ENCODE measurements at places on chromosomes 12 and 14.

GRCh38 chr12:3631759-3632158 is 121.2 kb downstream of the CRACR2A start:
- no peak for DNase-seq

GRCh38 chr12:11075642-11076041 is 13.5 kb upstream of the TAS2R46 start:
- DNase-seq = no peak

GRCh38 chr12:17108877-17109541 is 503.0 kb upstream of the LMO3 start:
- DNase-seq = peak; percentile 11

DNA sequence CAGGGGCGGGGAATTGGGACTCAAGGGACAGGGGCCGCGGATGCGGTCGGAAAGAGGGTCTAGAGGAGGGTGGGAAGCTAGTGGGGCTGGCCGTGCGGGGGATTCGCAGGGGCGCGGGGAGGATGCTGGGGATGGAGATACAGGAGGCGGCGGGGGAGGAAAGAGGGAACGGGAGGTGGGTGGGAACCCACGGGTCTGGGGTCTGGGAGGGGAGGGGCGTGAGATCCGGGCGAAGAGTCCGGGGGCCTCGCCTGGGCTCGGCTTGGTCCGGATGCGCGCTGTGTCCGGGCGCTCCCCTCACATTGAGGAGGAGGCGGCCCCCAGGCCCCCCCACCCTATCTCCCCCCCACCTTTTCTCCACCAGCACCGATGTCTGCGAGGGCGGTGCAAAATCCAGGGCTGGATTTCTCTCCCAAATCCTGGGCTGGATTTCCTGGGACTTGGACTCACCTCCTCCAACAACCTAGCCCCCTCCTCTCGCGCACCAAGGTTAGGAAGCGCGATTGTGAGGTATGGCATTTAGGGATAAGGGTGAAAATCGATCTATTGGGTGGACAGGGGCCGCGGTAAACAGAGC is at the start of gene AGAP2:
TSS of gene AGAP2 (minus strand) at position 82 of the 577 bp plus-strand sequence. CDS start 496 bp downstream, outside the sequence.
- no peak for DNase-seq

DNA sequence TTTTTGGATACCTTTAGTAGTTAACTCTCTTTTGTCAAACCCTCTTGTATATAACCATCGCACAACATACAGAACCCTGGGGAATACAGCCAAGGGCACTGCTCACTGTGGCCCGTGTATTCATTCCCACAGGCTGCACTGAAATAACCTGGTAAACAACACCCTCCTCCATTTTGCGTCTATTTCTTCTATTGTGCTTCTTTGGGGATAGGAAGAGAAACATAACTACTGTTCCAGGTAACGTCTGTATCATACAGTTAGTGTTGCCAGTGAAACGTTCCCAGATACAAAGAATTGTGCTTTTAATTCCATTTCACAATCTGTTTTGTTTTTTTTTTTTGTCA is 9.6 kb downstream of the C12orf76 start:
- DNase-seq = no peak

DNA sequence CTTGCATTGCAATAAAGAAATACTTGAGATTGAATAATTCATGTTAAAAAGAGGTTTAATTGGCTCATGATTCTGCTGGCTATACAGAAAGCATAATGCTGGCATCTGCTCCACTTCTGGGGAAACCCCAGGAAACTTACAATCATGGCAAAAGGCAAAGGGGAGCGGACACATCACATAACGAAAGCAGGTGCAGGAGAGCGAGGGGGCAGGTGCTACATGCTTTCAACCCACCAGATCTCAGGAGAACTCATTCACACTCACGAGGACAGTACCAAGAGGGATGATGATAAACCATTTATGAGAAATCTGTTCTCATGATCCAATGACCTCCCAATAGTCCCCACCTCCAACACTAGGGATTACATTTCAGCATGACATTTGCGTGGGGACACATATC is 172.6 kb downstream of the RASSF9 start:
- DNase-seq = no peak

All from KBM-7 (cell line).